ENCODE measurements at places on chromosomes 1 and 21. TPM values are rescaled to one million over a fixed set of nuclear protein-coding genes. Genes with fewer than 3 reads are reported as not detected.

GRCh38 chr1:161483361-161483760 lies 21.9 kb upstream of the FCGR2A start:
- no peak for DNase-seq

GRCh38 chr1:48608882-48609281 lies 136.9 kb upstream of the SPATA6 start:
- DNase-seq = no peak

NTRK1 gene
- 6.3 TPM for total RNA-seq

RPL11 gene
- 1,011 TPM for total RNA-seq

GRCh38 chr1:42737257-42737656 lies 2.8 kb downstream of the CLDN19 start:
- no peak for DNase-seq

DNA sequence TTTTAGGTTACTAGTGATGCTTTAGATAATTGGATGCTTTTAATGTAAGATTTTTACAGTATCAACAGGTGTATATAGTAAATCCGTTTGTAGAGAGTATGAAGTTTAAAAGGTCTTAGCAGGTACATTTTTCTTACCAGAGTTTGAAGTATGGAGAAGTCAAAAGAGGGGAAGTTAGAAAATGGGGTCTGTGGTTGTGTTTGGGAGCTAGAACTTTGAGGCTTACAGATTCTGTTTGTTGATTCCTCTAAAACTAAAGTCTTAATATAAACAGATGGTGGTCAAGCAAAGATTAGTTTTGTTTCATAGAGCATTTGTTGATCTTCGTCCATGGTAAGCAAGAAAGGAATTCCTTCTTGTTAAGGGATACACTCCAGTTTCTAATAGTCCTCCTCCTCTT lies 35.8 kb downstream of the CDC42 start:
- no peak for DNase-seq

ZSWIM5 gene
- total RNA-seq = 0.48 TPM

- DNase-seq = peak; percentile 51
These were observed 38.2 kb downstream of the SLC2A7 start for GRCh38 chr1:8987881-8988617.

DNA sequence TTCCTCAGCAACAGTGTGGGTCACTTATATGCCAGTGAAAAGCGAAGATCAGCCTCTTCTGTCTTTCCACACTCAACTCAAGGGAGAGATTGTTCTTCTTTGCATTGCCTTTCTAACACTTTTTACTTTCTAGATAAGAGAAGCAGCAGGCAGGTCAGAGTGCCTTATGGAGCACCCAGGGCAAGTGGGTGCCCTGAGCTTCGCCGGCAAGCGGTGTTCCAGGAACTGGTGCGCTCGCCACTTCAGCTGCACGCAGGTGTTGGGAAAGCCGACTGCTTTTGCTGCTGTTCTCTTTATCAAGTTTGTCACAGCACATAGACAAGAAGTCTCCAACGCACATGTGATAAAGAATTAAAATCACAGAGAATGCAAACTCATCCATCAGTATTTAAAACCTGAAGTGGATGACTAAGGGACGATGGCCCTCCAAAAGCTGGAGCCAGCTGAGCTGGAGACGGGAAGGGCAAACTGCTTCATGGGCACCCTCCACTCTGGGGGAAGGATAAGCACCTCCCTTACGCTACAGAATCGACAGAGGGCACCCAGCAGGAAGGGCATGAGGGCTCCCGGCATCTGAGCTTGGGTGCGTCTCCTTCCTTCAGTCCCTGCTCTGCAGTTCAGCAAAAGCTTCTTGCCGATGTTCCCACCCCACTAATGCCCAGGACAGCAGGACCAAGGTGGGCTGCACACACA lies 20.7 kb downstream of the UBE2G2 start:
- no peak for DNase-seq

DNA sequence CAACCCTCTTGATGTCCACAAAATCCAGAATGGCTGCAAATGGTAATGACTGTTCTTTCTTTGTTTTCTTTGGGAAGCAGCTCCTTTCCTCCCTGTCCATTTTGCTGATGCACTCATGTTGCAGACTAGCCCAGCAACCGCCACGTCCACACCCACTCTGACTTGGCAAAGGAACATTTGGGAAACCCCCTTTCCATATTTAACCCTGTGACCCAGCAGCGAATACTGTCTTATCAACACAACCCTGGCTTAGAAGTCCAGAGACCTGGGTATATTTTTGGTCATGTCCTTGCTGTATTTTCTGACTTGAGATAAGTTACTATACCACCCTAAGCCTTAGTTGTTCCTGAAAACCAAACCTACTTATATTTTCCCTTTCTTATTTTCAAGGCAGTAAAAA lies 18.1 kb upstream of the SHE start:
- no peak for DNase-seq

GPR61 gene
- total RNA-seq = not detected

DNA sequence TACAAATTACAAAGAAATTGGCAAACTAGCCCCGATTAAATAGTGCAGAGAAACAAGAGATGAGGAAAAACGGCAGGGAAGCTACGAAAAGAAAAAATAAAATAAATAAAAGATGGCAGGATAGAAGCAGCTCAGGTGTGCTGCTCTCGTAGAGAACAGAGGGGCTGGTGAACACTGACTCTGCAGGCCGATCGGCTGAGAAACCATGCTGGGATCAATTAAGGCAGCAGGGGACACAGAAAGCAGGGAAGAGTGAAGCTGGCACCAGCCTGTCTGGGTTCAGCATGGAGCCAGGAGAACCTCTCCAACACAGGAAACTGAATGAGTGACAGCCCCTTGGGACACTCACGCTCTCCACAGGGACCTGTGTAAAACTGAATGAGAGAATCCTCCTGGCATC lies 39.5 kb upstream of the TMPRSS15 start:
- DNase-seq = no peak

DNA sequence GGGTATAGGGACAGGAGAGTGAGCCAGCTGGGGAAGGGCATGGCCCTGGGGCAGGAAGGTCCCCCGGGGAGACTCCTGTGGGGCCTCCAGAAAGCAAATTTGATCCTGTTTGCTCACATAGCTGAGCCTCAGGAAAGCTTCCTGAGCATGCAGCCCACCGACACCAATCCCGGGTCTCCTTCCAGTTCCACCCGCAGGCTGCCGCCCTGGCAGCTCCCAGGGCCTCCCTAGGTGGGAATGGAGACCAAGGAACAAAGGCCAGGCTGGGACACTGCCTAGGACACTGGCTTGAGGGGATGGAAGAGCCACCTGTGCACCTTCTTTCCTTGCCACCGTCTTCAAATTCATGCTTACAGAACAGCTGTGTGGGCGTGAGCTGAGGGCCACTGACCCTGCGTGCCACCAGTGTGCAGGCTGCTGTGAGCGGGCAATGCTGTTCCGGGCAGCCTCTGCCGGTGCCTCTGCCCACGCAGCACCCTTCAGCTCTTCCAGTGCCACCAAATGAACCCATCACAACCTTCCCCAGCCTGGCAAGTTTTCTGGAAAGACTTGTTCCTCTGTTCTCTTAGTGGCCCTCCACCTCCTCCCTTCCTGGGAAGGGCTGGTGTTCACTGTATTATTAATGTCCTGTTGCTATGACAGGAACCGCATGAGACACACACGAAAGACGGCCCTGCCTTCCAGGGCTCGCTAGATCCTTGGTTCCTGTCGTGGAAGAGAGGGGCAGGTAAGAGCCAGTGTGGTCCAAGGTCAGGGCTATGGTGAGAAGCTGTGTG lies 53.6 kb downstream of the ACBD3 start:
- no peak for DNase-seq

- DNase-seq = no peak
These were observed 359.9 kb downstream of the PCP4 start for GRCh38 chr21:40227096-40227495.

DNA sequence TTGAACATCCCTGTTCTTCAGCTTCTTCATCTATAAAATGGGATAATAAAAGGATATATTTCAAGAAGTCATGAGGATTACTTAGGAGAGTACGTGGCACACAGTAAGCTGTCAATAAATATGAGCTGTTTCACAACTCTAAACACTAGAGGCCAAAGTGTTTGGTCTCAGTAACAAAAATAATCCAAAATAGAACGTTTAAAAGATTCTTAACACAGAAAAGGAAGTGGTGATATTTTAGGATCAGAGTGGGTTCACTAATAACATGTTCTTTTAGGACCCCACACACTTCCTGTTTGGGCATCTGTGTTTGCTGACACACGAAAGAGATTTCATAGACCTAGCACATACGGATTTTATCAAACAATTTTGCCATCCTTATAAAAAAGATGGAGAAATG lies 32.9 kb downstream of the TNFSF18 start:
- DNase-seq = no peak

CLDN17 gene
- not detected for total RNA-seq

- DNase-seq = no peak
These were observed 41.4 kb downstream of the TRIM62 start for GRCh38 chr1:33140153-33141149.

DNA sequence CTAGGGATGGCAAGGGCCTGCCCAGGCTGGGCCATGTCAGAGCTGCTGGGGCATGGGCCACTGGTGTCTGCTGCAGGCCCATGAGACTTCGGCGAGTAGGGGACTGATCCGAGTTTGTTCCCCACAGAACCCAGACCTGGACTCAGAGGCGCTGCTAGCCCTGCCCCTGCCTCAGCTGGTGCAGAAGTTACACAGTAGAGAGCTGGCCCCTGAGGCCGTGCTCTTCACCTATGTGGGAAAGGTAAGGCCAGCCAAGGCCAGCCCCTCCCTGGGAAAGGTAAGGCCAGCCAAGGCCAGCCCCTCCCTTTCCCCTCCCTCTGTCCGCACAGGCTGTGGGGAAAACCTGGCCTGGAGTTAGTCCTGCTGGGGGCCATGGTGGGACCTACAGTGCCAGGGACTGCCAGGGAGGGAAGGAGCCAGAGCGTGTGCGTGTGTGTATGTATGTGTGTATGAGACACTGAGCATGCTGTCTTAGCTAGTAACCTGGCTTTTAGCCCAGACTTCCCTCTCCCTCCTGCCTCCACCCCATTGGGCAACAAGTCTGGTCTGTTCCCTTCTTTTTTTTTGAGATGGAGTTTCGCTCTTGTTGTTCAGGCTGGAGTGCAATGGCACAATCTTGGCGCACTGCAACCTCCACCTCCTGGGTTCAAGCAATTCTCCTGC lies 8.0 kb downstream of the FAAH start:
- DNase-seq = no peak

DNA sequence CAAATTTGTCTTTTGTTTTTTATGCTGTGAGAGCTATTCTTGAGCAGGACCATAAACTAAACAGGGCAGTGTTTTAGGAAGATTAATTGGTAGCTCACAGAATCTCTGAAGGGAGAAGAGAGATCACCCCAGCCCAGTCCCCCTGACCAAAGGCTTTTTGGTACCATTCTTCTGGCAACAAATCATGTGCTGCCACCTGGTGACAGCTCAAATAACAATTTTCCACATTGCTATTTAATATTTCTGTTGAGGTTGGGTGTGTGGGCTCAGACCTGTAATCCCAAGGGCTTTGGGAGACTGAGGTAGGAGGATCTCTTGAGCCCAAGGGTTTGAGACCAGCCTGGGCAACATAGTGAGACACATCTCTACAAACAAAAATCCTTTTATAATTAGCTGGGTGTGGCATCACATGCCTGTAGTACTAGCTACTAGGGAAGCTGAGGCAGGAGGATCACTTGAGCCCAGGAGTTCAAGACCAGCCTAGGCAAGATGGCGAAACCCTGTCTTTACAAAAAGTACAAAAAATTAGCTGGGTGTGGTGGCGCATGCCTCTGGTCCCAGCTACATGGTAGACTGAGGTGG lies 2.2 kb upstream of the TESK2 start:
- DNase-seq = peak; percentile 32

KRTAP19-1 gene
- total RNA-seq = not detected

PLEKHN1 gene
- 0.19 TPM for total RNA-seq

DNA sequence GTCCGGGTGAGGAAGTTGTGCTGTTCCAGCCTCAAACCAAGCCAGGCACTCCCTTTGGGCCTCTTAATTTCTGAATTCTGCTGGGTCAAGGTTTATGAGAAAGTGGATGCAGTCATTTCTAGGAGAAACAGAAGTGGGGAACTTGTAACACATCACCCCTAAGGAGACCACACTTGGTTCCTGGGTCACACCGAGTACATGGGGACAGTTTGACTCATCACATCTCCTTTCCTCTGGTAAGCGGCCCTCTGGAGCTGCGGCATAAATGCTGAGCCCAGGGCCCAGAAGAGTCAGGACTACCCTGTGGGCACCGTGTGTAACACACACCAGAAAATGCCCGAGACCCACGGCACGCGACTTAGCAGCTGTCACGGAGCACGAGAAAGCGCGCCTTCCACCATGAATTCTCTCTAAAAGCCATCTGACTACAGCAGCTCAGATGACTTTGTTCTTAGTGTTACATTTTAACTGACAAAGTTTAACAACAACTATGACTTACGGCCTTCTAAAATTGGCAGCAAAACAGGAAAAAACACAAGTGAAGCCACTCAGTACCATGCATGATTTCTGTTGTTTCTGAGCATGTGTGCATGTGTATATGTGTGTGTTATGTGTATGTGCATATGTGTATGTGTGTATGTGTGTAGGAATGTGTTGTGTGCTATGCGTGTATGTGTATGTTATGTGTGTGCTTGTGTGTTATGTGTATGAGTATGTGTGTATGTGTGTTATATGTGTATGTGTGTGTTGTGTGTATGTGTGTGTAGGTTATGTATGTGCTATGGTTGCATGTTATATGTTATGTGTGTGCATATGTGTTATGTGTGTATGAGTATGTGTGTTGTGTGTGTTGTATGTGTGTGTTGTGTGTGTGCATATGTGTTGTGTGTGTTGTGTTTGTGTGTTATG lies 50.8 kb downstream of the TOMM20 start:
- DNase-seq = no peak

DNA sequence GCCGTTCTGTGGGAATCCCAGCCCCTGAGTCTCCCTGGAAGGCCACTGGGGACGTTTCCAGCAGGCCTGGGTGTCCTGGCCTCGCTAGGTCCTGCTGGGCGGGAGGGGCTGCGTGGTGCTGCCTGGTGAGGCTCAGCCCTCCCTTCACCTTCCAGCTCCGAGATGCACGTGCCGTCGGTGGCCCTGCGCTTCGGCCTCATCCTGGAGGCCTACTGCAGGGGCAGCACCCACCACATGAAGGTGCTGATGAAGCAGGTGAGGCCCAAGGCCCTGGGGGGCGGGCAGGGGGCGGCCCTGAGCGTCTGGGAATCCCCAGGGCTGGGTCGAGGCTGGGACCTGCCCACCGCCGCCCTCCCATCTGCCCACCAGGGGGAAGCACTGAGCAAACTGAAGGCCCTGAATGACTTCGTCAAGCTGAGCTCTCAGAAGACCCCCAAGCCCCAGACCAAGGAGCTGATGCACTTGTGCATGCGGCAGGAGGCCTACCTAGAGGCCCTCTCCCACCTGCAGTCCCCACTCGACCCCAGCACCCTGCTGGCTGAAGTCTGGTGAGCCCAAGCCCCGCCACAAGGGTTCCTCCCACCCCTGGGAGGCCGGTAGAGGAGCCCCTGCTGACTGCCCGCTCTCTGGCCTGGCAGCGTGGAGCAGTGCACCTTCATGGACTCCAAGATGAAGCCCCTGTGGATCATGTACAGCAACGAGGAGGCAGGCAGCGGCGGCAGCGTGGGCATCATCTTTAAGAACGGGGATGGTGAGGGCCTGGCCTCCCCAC lies 70.3 kb downstream of the PIK3CD start:
- DNase-seq = no peak

DNA sequence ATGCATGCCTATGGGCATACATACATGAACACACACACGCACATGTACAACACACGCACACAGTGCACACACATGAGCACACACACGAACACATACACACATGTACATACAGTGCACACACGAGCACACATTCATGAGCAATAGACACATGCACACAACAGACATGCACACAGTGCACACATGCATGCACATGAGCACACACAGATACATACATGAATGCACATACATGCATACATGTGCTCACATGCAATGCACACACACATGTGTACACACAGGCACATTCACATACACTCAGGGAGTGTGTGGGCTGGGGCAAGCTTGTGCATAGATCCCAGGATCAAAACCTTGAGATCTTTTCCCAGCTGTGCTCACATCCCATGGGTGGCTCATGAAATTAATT lies 18.9 kb downstream of the CRYAA start:
- DNase-seq = no peak

KMO gene
- 1.9 TPM for total RNA-seq
